ENCODE measurements at places on chromosomes 7 and 10.

DNA sequence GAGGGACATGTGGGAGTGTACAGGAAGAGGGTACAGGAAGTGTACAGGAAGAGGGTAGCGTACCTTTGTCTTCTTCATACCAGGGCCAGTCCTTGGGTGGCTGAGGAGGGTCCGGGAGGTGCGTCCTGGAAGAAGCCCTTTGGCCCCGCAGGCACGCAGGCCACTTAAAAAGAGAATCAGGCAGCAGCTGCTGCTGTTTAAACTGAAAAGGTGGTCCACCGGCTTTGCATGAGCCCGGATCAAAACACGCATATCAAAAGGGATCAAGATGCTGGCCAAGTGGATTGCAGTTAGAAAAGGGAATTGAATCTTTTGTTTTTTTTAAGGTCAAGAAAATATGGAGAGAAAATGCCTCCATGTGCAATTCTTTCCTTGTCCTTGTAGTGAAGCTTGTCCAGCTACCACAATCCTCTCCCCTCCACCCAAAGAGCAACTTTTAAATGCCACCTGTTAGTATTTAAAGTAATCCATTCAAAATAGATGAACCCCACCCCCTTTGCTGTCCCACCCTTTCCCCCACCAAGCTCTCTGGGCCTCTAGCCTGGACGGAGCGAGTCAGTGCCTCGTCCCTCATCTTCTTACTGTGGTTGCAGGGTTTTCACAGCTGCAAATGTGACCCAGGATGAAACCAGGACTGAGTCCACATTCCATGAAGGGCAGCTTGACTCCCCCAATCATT lies 142.8 kb downstream of the GLCCI1 start:
- DNase-seq, result no peak

DNA sequence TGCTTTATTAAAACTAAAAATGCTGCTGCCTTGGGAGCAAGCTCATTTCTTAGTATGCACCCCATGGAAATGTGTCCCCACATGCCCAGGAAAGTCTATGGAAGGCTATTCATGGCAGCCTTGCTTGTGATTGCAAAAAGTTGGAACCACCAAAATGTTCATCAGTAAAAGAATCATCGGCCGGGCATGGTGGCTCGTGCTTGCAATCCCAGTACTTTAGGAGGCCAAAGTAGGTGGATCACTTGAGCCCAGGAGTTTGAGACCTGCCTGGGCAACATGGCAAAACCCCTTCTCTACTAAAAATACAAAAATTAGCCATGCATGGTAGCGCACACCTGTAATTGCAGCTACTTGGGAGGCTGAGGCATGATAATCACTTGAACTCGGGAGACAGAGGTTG lies 79.8 kb downstream of the ARHGAP22 start:
- no peak for DNase-seq

DNA sequence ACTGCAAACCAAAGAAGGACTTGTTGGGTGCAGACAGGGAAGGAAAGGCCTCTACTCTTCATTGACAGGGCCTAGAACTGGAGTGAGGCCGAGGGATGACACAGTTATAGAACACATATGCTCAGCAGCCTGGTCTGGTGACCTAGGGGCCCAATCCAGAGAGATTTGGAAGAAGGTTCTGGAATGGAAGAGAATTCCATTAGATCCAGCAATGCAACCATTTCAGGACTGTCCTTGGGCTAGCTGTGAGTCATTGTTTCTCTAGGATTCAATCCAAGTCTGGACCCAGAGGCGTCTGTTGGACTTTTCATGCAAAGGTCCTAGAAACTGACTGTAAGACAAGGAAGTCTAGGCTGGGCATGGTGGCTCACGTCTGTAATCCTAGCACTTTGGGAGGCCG lies 59.2 kb downstream of the WIPF3 start:
- peak; percentile 55 for DNase-seq

- DNase-seq, result no peak
These were observed 22.1 kb downstream of the ARMC10 start for GRCh38 chr7:103097041-103097440.

- DNase-seq, result no peak
These were observed 344.2 kb upstream of the ADARB2 start for GRCh38 chr10:2081501-2081900.

GRCh38 chr7:121032645-121033460 lies 44.3 kb downstream of the CPED1 start:
- DNase-seq, result peak; percentile 65

DNA sequence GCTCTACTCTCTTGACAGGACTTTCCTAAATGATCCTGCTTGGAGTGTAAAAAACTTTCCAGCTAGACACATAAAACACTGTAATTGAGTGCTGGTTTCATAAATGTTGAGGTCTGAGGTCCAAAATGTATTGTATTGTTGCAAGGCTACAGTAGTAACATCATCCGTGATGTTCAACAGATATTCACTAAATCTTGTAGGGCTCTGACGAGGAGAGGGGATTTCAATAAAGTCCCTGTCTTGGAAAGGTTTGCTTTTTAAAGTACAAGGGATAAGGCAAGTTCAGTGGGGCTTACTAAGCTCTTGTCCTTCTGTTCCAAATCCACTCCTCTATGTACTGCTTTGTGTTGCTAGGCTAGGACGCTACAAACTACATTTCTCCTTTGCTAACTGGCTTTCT lies 48.9 kb downstream of the FHIP2A start:
- no peak for DNase-seq

DNA sequence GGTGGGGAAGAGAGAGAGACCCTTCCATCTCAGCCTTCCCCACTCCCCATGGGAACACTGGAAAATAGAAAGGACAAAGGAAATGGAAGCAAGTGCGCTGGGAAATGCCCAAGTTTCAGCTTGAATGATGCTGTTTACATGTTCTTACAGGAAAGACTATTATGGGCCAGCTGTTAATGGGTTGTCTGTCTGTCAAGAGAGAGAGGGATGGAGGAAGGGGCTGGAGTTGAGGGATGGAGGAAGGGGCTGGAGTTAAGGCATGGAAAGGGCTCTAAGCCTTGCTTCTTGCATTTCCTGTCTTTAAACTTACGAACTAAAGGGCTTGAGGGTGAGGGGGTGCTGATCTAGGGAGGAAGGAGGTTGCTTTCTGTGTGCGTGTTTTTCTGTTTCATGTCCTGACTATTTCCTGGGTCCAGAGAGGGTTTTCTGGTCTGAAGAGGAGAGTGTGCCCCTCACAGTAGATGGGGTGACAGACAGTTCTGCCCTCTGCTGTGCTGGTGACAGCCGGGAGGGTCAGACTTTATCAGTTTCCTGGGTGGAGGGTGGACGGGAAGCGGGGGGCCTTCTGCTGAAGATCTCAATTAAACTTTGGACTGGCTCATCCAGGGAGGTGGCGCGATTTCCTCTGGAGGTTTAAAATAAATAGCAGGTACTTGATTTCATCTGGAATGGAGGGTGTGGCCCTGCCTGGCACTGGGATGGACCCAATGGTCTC lies 30.5 kb downstream of the GRK5 start:
- peak; percentile 53 for DNase-seq
